ENCODE measurements at places on chromosomes 12 and 14. TPM values are rescaled to one million over a fixed set of nuclear protein-coding genes. Genes with fewer than 3 reads are reported as not detected.

Gene CACNA2D4
- 2.5 TPM for polyA plus RNA-seq

Gene TPH2
- not detected for polyA plus RNA-seq

Gene RTL1
- 0.08 TPM for polyA plus RNA-seq

Gene RNASE7
- polyA plus RNA-seq: 0.91 TPM

DNA sequence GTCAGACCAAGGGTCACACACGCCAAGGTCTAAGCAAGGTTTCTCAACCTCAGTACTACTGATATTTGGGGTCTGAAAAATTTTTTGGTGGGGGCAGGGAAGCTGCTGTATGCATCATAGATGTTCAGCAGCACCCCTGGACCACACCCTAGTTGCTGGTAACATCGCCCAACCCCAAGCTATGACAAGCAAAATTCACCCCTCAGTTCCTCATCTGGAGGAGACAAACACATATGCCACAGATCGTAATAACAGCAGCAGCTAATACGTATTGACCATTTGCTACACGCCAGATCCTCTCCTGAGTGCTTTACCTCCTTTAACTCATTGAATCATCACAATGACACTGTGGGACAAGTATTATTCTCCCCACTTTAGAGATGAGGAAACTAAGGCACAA, 46.4 kb downstream of the ACTN1 start:
- no peak for DNase-seq

DNA sequence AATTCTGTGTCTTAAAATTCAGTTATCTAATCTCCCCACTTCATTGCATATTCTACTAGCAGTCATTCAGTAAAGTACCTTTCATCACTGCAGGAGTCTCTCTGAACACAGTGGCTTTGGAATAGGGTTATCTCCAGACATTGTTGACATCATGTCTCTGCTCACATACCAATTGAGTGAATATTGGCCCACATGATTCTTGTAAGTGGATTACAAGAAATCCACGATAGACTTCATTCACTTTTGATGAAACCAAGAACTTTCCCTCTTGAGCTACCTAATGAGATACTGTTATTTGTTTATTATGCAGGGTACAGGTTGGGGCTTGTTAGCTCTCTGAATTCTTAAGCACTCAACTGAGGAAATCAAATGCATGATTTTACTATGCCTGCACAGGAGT, 284.9 kb downstream of the RAD51B start:
- DNase-seq: no peak

- DNase-seq: no peak
Observed at GRCh38 chr12:19316425-19316824, 122.9 kb upstream of the AEBP2 start.

Gene SYT10
- polyA plus RNA-seq: 0.35 TPM

DNA sequence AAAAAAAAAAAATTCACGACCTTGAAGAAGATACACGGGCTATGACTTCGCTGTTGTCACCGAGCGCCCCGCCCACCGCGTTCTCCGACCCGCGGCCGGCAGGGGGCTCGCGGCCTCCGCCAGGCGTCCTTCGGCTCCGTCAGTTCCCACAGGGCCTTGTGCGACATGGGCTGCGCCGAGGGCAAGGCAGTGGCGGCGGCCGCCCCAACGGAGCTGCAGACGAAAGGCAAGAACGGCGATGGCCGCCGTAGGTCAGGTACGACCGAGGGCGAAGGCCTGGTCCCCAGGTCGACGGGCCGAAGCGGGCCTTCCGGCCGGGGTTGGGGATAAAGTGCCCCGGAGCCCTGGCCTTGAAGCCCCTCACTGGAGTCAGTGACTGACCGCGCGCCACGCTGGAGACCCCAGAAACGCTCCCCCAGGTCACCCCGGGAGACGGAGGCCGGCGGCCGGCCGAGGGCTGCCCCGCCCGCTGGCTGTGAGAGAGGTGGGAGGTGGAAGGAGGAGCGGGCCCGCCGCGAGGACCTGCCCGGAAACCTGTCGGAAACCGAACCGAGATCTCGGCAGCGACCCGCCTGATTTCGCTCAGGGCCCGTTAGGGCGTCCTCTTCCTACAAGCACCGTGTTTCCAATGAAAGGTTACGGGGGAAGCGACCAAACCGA, at the start of gene TXNRD1:
TSS of gene TXNRD1 (plus strand) at position 142 of the 660 bp plus-strand sequence. CDS start at position 166, 24 bp downstream.
- no peak for DNase-seq

DNA sequence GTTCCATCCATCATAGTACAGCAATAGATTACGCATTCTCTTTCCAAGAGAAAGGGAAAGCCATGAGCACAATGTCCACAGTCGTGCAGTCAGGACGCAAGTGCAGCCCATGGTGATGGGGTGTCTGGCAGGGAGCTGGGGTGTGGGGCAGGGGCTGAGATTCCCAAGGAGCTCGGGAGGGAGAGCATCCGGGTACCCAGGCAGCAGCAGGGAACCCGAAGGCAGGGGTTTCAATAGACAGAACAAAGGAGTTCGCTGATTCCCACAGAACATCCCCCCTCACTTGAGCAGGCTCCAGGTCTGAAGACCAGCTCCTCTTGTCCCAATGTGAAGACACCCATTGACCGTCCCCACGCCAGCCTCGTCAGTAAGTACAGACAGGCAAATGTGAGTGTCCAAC, 13.5 kb downstream of the ANHX start:
- DNase-seq: no peak

GRCh38 chr12:121581686-121582429, 1.0 kb upstream of the KDM2B start:
- DNase-seq: no peak

- no peak for DNase-seq
Observed at GRCh38 chr12:3002646-3003045, 43.4 kb downstream of the TEAD4 start.

DNA sequence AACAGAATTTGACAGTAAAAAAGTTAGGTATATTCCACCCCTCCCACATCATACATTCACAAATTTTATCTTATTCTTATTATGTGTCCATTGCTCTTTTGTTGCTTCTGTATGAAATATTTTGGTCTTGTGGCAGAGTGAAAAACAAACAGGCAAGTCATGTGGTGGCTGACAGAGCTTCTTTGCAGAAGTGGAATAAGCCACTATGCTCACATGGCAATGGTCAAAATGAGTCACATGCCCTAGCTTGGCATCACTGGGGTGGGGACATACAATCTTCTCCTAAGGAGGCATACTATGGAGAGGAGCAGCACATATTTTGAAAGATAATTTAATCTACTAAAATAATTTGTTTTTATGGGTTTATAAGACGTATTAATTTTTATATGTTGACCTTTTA, 27.7 kb upstream of the CMA1 start:
- DNase-seq: no peak

- DNase-seq: no peak
Observed at GRCh38 chr12:130632642-130633041, 83.5 kb downstream of the RIMBP2 start.

DNA sequence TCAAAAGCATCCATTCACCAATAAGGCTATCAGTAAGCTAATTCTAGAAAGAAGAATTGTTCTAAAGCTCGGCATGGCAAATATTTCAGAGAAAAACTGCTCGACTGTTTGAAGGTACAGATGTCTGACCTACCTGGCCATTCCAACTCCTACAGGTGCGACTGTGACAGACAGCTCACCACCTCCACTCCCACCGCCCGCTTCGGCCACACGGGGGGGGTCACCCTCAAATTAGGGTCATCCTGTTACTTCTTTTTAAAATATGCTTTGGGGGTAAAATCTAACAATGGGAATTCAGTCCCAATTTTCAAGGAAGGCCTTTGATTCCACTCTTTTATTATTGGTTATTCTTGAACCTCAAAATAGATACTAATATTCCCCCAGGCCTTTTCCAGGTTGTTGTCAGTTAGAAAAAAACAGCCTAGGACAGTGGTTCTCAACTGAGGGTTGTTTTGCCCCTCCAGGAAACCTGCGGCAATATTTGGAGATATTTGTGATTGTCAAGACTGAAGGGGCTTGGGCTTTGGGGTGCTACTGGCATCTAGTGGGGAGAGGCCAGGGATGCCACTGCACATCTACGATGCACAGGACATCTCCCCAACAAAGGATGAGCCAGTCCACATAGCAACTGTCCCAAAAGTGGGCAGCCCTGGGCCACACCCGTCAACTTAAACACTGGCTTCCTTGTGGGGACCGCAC, 81.2 kb downstream of the BCL11B start:
- no peak for DNase-seq

Gene CLEC1B
- polyA plus RNA-seq: 0.87 TPM

Gene EIF2S3B
- 0.73 TPM for polyA plus RNA-seq

DNA sequence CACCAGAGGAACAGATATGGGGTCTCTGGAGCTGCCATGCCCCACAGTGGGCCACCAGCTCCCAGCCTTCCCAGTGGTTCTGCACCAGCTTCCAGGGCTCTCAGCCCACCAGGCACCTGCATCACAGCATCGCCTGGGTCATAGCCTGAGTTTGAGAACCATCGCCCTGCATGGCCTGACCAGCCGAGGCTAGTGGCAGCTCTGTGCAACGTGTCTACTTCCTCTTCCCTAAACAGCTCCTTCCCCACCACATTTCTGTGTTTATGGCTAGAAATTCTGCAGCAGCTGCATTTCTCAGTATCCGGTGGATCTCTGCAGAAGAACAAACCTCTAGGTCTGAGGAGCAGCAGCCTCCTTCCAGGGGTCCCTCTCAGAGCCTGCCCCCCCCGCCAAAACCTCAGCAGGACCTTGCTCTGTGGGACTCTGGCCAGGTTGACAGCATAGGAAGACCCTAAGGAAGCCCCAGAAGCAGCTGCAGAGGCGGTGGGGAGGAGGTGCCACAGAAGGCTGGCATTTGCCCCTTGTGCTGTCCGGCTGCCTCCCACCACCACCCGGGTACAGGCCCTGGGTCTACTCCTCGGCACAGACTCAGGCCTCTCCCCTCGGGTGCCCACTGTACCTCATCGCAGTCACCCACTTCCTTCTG, 47.7 kb downstream of the PSMA6 start:
- DNase-seq: no peak

- DNase-seq: no peak
Observed at GRCh38 chr12:11863988-11864387, 206.8 kb upstream of the BCL2L14 start.

DNA sequence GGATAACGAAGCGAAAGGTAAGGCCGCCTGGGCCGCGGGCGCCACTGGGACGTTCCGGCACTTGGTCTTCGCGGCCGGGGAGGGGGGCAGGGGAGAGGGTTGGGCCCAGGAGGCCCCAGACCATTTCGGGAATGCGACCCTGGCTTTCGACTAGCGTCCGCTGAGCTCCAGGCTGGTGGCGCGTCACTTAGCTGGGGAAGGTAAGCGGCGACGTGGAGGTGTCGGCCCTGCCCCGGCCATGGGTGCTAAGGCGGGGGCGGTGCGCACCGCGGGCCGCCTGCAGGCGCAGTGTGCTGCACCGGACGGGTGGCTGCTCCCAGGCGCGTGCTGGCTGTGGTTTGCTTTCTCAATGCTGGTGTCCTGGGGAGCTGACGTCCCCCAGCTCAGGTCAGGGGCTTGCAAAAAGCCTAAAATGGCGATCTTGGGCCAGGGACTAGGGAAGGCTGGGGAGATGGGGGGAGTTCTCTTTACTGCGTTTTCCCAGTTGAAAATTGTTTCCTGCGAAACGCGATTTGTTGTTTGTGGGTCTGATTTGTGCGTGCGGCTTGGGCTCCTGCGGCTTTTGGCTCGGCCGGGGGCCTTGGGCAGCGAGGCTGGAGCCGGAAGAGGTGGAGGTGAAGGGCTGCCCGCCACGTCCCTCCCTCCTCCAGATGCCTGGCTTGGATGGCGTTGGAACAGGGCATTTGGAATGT, 1.2 kb downstream of the HOXC10 start:
- no peak for DNase-seq

Gene DNAI7
- polyA plus RNA-seq: 6.5 TPM

DNA sequence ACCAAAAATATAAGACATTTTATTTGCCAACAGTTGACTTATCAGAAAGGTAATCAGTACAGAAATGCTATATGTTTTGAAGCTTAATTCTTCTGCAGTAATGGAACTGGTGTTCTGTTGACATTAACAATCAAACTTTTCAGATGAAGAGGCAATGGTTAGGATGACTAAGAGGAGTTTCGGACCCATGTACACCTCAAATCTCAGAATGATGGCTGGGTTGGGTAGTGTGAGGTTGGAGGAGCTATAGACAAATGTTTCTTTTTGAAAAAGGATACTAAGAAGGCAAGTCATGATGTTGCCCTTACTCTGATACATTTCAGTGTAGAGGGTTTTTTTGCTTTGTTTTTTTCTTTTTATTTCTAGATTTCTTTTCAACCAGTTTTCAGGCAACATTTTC, 66.9 kb downstream of the KNTC1 start:
- no peak for DNase-seq

DNA sequence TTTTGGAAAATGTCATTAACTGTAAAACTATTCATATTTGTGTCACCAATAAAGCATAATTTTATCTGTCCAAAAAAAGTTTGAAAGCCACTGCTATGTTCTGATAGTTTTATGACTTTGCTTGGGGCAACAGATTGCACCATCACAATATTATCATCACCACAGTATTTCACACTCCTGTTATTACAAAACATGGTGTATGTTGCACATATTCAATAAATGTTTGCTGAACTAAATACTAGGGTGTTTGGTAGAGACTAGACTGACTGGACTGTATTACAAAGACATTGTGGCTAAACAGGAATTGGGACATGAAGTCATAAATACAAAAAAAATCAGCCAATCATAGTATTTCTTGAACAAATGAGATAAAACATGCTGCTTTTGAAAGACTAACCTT, 55.1 kb downstream of the PAWR start:
- no peak for DNase-seq

Gene SIX4
- 7.7 TPM for polyA plus RNA-seq

DNA sequence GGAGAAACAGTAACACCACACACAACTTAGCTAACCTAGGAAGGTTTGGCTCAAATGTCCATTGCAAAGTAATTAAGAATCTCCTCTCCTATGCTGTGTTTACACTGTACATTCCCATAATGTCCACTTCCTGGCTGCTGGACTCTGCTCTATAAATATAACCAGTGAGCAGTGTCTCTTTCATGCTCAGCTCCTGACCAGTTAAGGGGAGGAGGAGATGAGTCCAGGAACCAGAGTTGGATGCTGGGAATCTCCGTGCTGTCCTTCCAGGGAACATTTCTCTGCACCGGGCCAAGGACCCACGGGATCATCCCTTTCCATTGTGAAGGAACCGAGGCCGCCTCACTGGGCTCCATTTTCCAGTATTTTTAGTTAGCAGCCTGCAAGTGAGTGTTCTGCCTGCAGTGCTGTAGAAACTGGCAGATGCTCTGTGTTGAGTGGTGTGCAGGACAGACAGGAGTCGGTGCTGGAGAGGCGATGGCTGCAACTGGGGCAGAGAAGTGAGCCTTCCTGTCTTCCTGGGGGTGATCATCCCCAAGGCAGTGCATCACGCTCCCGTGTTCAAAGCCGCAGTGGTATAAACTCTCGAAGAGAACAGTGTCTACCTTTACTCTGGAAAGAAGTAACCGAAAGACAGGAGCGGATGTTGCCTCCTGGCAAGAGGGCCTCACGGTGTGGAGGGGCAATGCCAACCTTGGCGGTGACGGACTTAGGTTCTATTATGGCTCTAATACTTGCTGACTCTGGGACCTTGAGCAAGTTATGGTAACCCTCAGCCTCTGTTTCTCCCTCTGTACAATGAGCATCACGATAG, 195.5 kb downstream of the CACNA1C start:
- no peak for DNase-seq

Gene BEGAIN
- polyA plus RNA-seq: 1.7 TPM

Gene ZDHHC22
- 0.54 TPM for polyA plus RNA-seq

- no peak for DNase-seq
Observed at GRCh38 chr12:117210266-117210918, 20.1 kb upstream of the FBXO21 start.

Gene ERBB3
- polyA plus RNA-seq: 57.6 TPM

Gene TROAP
- polyA plus RNA-seq: 32.8 TPM

Gene TOX4
- 52.9 TPM for polyA plus RNA-seq

All from left renal cortex interstitium (tissue), 4 donors.